ENCODE measurements at places on chromosomes 16 and 17. TPM values are rescaled to one million over a fixed set of nuclear protein-coding genes. Genes with fewer than 3 reads are reported as not detected.

- no peaks in the 10 kb centered on the region for H3K36me3 ChIP-seq
- no peaks in the 10 kb centered on the region for H3K4me1 ChIP-seq
- peaks cover 37% of the 10 kb centered on the region for H3K27me3 ChIP-seq
- H3K27ac ChIP-seq = no peak overlapping the region
- DNase-seq = no peak
Observed at GRCh38 chr17:77535892-77536291, 395.1 kb downstream of the SEC14L1 start.

- no peaks in the 10 kb centered on the region for H3K27me3 ChIP-seq
- no peak for DNase-seq
- no peak overlapping the region for H3K4me3 ChIP-seq
- no peaks in the 10 kb centered on the region for H3K4me1 ChIP-seq
Observed at GRCh38 chr16:49366669-49367068, 6.9 kb upstream of the C16orf78 start.

DNA sequence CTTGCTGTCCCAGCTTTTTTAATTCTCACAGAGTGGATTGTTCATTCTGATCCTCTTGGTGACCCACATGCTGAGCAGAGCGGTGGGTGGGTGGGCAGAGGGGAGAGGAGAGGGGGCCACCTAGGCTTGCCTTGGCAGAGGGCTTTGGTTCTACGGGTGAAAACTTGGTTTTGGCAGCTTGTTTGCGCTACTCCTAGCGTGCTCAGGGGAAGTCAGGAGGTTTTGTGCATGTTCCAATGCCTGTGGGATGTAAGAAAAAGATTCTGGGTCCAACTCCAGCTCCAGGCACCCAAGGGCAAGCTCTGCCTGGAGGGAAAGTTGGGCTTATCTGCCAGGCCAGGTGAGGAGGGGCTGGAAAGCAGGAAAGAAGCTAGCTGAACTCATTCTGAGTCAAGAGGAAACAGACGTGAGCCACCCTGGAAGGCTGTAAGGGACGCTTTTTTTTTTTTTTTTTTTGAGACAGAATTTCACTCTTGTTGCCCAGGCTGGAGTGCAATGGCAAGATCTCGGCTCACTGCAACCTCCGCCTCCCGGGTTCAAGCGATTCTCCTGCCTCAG, 169.1 kb downstream of the WSCD1 start:
- DNase-seq = no peak
- H3K4me3 ChIP-seq = no peak overlapping the region
- no peaks in the 10 kb centered on the region for H3K36me3 ChIP-seq

- H3K36me3 ChIP-seq = no peaks in the 10 kb centered on the region
- H3K4me3 ChIP-seq = peak overlapping the region; percentile 63
- H3K27ac ChIP-seq = peak overlapping the region; percentile 93
- peak; percentile 96 for DNase-seq
- H3K27me3 ChIP-seq = no peaks in the 10 kb centered on the region
Observed at GRCh38 chr17:8173056-8173870, 2.9 kb downstream of the TMEM107 start.

DNA sequence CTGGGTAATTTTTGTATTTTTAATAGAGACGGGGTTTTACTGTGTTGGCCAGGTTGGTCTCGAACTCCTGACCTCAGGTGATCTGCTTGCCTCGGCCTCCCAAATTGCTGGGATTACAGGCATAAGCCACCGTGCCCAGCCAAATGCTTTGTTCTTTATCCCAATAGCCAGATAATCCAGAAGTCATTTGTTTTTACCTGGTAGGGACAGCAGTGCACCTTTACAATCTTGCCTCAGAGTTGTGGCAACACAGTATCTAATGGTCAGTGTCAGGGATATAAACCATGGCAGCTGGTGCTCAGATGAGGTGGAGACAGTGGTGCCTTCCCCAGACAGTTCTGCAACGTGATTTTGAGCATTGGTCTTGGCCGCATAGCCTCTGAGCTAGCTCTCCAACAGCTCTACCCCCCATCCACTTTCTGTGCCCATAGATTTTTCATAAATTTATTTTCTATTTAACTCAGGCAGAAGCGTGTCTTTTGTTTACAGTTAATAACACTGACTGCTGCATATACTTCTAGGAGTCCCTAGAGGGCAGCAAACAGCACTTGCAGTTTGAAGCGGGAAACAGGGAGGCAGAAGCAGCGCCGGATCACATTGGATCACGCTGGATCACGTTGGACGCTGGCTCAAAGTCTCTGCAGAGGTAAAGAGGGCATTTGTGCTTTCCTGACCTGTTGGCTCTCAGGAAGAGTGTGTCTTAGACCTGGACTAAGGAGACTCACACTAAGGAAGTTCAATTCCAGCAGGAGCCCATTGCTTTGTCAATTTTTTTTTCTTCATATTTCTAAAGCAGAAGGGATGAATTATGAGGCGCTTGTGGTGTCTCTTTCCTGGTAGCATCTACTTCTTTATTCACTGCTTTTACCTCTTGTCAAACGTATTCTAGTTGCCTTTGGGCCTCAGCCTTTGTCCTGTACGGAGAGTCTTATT, 5.1 kb upstream of the GGT6 start:
- H3K27ac ChIP-seq = no peak overlapping the region
- peaks cover 4% of the 10 kb centered on the region for H3K4me1 ChIP-seq
- DNase-seq = peak; percentile 70
- no peaks in the 10 kb centered on the region for H3K27me3 ChIP-seq
- no peaks in the 10 kb centered on the region for H3K36me3 ChIP-seq

- H3K4me1 ChIP-seq = no peaks in the 10 kb centered on the region
- H3K4me3 ChIP-seq = no peak overlapping the region
- H3K27me3 ChIP-seq = no peaks in the 10 kb centered on the region
- H3K27ac ChIP-seq = no peak overlapping the region
- DNase-seq = no peak
- H3K36me3 ChIP-seq = no peaks in the 10 kb centered on the region
Observed at GRCh38 chr17:69059458-69060175, 1.1 kb downstream of the ABCA9 start.

- no peaks in the 10 kb centered on the region for H3K36me3 ChIP-seq
Observed at GRCh38 chr16:30151091-30151490, 28.1 kb upstream of the MAPK3 start.

- no peaks in the 10 kb centered on the region for H3K27me3 ChIP-seq
- H3K4me1 ChIP-seq = peaks cover 24% of the 10 kb centered on the region
- H3K27ac ChIP-seq = no peak overlapping the region
Observed at GRCh38 chr17:48021934-48022333, 15.7 kb downstream of the COPZ2 start.

DNA sequence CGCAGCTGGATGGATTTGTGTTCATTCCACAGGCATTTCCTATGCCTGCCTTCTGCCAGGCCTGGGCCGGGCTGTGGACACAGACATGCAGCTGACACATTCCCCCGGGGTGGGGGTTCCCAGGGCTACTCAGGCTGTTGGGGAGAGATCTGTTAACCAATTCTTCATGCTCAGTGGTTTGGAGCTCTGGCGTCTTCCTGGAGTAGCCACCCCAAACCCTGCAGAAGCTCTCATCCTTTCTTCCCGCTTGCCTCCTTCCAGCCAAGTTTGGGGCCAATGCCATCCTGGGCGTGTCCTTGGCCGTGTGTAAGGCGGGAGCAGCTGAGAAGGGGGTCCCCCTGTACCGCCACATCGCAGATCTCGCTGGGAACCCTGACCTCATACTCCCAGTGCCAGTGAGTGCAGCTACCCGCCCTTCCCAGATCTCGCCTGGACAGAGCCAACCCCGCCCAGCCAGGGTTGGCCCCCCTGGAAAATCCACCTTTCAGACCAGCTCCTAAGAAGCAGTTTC, 2.6 kb downstream of the ENO3 start:
- no peaks in the 10 kb centered on the region for H3K36me3 ChIP-seq
- no peak for DNase-seq
- H3K27me3 ChIP-seq = no peaks in the 10 kb centered on the region
- H3K4me3 ChIP-seq = no peak overlapping the region
- no peak overlapping the region for H3K27ac ChIP-seq
- peaks cover 16% of the 10 kb centered on the region for H3K4me1 ChIP-seq

GRCh38 chr16:72113616-72113945, 19.9 kb downstream of the DHX38 start:
- H3K36me3 ChIP-seq = no peaks in the 10 kb centered on the region
- no peak for DNase-seq
- no peak overlapping the region for H3K4me3 ChIP-seq
- H3K27ac ChIP-seq = no peak overlapping the region
- H3K27me3 ChIP-seq = no peaks in the 10 kb centered on the region

DNA sequence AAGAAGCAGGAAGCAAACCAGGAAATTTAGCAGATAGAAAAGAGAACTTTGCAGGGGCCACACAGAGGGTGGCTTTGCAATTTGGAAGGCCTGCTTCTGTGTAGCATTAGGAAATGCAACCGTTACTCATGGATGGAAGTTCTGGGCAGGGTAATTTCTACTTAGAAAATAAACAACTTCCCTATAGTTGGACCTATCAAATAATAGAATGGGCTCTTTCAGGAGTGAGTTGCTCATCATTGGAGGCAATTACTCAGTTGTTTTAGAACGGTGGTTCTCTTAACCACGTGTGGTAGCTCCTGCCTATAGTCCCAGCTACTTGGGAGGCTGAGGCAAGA, 25.8 kb upstream of the HS3ST2 start:
- H3K27ac ChIP-seq = no peak overlapping the region
- no peaks in the 10 kb centered on the region for H3K36me3 ChIP-seq
- H3K4me3 ChIP-seq = no peak overlapping the region
- no peak for DNase-seq
- H3K27me3 ChIP-seq = no peaks in the 10 kb centered on the region

DNA sequence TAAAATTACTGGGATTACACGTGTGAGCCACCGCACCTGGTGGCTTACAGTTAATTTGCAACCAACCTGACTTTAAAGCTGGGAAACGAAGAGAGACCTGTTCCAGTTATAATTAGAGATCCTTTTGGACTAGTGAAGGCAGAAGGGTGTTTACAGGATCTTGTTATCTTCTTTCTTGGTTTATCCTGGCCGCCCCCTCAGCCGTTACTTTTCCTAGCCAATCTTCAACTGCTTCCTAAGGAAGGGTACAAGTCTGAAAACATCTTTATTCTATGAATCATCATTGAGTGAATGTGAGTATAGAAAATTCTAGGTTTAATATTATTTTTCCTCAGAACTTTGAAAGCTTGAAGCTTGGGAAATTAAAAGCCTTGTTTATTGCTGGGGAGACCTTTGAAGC, 286.5 kb downstream of the SLC39A11 start:
- no peak overlapping the region for H3K27ac ChIP-seq
- H3K27me3 ChIP-seq = no peaks in the 10 kb centered on the region
- no peak overlapping the region for H3K4me3 ChIP-seq
- DNase-seq = no peak
- H3K4me1 ChIP-seq = no peaks in the 10 kb centered on the region

- H3K36me3 ChIP-seq = no peaks in the 10 kb centered on the region
- peak overlapping the region; percentile 90 for H3K4me3 ChIP-seq
- peak; percentile 39 for DNase-seq
- peaks cover 27% of the 10 kb centered on the region for H3K4me1 ChIP-seq
Observed at GRCh38 chr16:4477966-4478365, 1.8 kb downstream of the HMOX2 start.

- H3K4me3 ChIP-seq = no peak overlapping the region
- peak; percentile 77 for DNase-seq
- peak overlapping the region; percentile 70 for H3K27ac ChIP-seq
- H3K4me1 ChIP-seq = peaks cover 42% of the 10 kb centered on the region
- peaks cover 8% of the 10 kb centered on the region for H3K36me3 ChIP-seq
- no peaks in the 10 kb centered on the region for H3K27me3 ChIP-seq
Observed at GRCh38 chr17:73228748-73229236, 32.9 kb downstream of the CPSF4L start.

- H3K4me1 ChIP-seq = peaks cover 39% of the 10 kb centered on the region
- H3K4me3 ChIP-seq = no peak overlapping the region
- peaks cover 10% of the 10 kb centered on the region for H3K36me3 ChIP-seq
- no peak for DNase-seq
Observed at GRCh38 chr17:4362141-4362540, 4.3 kb downstream of the UBE2G1 start.

DNA sequence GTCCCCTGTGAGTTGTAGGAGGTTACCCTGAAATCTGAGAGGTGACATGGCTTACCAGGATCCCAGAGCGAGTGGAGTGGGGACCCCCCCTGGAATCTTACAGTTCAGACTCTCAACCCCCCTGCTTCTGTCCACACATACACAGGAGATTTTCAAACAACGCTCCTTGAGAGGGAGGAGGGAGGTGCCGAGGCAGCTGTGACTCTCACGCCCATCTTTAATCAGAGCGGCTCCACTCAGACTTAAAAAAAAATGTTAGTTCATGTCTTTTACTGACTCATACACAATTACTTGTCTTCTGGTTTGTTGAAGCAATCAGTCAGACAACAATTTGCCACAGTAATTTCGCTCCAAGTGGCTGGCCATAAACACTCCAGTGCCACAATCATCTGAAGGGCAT, 15.4 kb upstream of the TMEM220 start:
- peaks cover 53% of the 10 kb centered on the region for H3K27me3 ChIP-seq
- H3K36me3 ChIP-seq = no peaks in the 10 kb centered on the region
- H3K4me3 ChIP-seq = no peak overlapping the region
- no peak overlapping the region for H3K27ac ChIP-seq
- no peaks in the 10 kb centered on the region for H3K4me1 ChIP-seq
- DNase-seq = no peak

GRCh38 chr17:10119203-10120108, 79.0 kb downstream of the GAS7 start:
- no peak overlapping the region for H3K27ac ChIP-seq
- no peak overlapping the region for H3K4me3 ChIP-seq
- peaks cover 10% of the 10 kb centered on the region for H3K27me3 ChIP-seq

GRCh38 chr16:15031179-15031578, 24.7 kb downstream of the NTAN1 start:
- H3K27ac ChIP-seq = no peak overlapping the region
- peaks cover 25% of the 10 kb centered on the region for H3K36me3 ChIP-seq
- H3K4me1 ChIP-seq = no peaks in the 10 kb centered on the region
- no peaks in the 10 kb centered on the region for H3K27me3 ChIP-seq

GRCh38 chr16:4494746-4495490, 18.7 kb downstream of the HMOX2 start:
- H3K27ac ChIP-seq = peak overlapping the region; percentile 72
- no peaks in the 10 kb centered on the region for H3K27me3 ChIP-seq
- peak; percentile 67 for DNase-seq
- no peak overlapping the region for H3K4me3 ChIP-seq
- peaks cover 52% of the 10 kb centered on the region for H3K4me1 ChIP-seq

OR1F1 gene
- 1.4 TPM for total RNA-seq

MGAT5B gene
- 13.9 TPM for total RNA-seq

LRRC37A gene
- 1.3 TPM for total RNA-seq

FA2H gene
- 3.5 TPM for total RNA-seq

MT1F gene
- total RNA-seq = 10.3 TPM

FSCN2 gene
- total RNA-seq = 4.3 TPM

CMTM1 gene
- total RNA-seq = 9.4 TPM

Measured in PC-9 (cell line).